ENCODE measurements at places on chromosomes 13 and 19. TPM values are rescaled to one million over a fixed set of nuclear protein-coding genes. Genes with fewer than 3 reads are reported as not detected.

DNA sequence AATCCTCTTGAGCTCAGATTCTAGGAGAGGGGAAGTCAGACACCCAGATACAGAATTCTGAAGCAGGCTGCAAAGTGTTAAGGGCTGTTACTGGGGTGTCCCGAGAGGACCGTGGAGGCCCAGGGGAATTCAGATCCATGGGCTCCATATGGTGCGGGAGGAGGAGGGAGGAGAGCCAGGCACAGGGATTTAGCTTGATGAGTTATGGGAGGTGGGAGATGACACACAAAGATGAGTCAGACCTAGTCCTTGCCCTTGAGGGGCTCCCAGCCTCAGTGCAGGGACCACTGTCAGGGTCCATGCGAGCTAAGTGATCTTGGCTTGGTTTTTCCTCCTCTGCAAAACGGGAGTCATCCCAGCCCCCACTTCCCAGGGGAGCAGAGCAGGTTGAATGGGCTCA, 14.4 kb upstream of the GIPR start:
- DNase-seq, result no peak

Gene VSIG10L
- 0.17 TPM for total RNA-seq

Gene ZNF682
- 5.4 TPM for total RNA-seq

- DNase-seq, result peak; percentile 40
Measured at GRCh38 chr19:13795595-13796300, 505 bp downstream of the ZSWIM4 start.

Gene ZNF681
- 2.8 TPM for total RNA-seq

DNA sequence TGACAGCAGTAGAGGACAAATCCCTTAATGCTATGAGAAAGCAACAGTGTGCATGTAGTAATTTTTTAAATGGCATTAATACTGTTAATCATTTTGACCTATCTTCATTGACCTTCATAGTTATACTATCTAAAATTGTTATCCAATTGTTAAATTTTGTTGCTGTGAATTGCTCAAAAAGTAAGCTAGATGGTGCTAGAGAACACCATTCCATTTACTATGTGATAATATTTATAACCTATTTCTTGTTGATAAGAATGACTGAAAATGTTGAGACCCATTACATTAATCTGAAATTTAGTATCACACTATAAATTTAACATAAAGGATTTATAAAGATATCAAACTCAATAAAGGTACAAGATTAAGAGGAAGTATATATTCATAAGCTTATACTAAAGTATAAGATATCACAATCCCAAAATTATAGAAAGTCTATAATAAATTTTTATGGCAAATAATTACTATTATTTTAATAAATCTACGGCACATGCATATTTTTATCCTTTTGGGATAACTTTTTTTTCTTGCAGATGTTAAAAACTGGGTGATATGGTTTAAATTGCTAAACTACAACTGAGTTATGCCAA, 1573.3 kb downstream of the PCDH9 start:
- DNase-seq, result peak; percentile 55

DNA sequence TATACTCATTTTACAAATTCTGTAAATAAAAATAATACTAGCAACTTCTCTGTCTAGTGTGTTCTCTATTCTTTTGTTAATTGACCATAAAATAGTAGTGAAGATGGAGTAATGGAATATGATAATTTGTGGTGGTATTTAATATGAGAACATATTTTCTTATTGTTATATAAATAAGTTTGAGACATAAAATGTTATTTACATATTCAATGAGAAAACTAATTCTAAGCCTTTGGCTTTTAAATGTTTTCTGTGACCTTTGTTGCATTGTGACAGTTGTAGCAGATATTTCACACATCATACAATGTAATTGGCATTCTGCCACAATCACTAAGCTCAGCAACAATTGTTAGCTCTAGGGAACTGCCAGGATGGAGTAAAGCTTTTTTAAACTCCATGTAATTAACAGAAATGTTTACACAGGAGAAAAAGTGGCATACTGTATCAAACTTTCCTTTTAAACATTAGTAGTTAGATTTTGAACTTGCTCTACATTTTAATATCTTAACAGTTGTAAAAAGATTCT, 562.1 kb upstream of the PCDH9 start:
- no peak for DNase-seq

GRCh38 chr13:112464720-112465119, 88.6 kb downstream of the SPACA7 start:
- no peak for DNase-seq

Gene NTF4
- not detected for total RNA-seq

Gene GPR4
- 3.2 TPM for total RNA-seq

DNA sequence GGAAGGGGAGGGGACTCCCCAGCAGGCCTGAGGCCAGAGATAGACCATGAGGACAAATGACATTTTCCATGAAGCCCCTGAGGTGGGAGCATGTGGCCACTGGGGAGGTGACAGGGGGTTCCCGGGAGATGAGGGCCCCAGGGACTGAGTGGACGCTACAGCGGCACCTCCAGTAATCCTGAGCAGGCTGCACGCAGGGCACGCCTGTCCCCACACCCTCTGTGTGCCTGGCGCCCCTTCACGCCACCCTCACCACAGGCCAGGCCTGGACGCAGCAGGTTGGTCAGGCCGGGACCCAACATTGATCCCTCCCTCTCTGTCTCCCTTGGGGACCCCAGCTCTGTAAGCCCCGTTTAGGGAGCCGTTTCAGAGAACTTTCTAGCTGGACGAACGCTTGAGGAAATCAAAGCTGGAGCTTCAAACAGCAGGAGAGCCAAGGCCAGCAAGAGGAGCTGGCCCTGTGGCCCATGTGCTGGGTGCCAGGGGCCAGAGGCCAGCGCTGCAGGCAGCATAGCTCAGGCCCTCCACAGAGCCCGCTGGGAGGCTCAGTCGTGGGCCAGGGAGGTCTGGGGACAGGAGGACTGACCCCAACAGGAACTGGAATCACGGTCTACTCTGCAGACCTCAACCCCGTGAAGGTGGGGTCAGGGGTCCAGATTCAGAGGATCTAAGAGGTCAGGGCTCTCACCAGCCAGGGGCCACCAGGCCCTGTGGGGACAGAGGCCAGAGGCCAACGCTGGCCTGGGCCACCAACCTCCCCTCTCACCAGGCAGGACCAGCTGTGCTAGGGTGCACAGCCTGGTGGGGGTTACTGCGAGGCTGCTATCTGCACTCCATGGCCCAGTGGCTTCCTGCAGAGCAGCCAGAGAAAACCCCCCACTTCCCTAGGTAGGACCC, 14.6 kb downstream of the LSM4 start:
- DNase-seq, result no peak

- DNase-seq, result peak; percentile 90
Measured at GRCh38 chr19:41225238-41226052, 6.4 kb downstream of the AXL start.

DNA sequence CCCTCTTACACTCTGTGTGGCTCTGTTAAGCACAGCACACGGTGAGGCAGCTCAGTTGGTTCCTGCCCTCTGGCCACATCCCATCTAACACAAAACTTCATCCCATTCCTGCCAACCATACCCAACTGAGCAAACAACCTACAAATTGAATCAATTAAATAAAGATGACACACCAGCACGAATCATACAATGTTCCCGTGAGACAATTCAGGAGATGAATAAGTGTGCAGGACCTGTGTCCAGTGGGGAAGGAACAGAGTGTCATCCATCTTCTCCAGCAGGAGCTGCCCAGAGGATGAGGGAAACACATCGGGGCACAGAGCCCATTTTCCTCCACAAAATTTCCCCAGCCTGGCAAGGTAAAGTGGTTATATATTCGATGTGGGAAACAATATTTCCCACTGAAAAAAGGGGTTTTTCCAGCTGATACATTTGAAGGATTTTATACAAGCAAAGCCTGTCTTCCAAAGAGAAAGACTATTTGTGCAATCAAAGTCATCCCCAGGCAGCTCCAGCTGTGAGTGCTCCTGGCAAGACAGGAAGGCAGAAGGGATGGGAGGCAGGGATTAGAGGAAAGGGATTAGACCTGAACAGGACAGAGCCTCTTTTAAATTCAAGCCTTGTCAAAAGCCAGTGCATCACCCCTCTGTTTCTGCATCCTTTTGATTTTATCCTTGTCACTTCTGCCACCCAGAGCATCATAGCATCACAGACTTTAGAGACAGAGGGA, 240.2 kb downstream of the LHFPL6 start:
- no peak for DNase-seq

Gene PINLYP
- 3.7 TPM for total RNA-seq

- DNase-seq, result no peak
Measured at GRCh38 chr13:36920616-36921185, 663 bp upstream of the SMAD9 start.

GRCh38 chr13:25192936-25193335, 20.8 kb upstream of the AMER2 start:
- DNase-seq, result no peak

DNA sequence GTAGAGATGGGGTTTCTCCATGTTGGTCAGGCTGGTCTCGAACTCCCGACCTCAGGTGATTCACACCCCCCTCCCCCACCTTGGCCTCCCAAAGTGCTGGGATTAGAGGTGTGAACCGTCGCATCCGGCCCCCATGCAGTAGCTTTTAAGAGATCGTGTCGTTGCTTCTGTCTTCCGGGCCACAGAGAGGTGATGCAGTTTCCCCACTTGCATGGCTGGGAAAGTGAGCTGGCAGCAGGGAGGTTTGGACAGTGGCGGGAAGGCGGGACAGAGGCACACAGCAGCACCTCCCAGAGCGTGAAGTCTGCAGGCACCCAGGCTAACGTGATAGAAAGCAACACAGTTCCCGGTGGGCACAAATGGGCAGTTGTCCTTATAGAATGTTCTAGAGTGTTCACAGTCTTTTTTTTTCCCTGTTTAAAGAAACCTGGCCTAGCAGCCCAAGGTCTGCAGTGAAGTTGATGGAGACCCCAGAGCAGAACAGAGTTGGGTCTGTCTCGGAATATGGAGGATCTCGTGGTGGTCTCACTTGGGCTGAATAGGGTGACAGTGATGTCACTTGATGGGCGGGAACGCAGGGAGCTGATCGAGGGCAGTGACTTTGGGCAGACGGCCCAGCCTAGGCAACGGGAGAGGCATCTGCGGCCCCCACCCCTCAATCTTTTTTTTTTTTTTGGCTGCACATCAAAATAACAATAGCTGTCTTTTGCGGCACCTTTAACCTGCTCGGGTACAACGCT, 4.9 kb downstream of the UHRF1 start:
- no peak for DNase-seq

Gene ZSWIM4
- 23.7 TPM for total RNA-seq

DNA sequence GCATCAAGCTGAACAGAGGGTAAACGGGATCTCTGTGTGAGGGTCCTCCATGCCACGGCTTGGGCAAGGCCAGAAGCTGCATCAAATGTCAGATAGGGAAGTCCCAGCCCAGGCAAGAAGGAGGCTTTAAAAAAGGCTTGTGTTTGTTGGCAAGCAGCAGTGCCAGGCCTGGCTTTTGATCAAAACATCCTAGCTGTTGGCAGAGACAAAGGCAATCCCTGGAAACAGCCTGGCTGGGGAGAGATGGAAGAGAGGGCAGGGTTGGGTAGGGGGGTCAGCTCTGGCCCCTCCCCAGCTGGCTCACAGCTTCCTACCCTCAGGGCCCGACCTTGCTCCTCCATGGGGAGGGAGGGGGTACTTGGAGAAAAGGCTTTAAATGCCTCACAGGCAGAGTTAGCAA, 61.8 kb upstream of the KCTD15 start:
- no peak for DNase-seq

- peak; percentile 87 for DNase-seq
Measured at GRCh38 chr19:55418185-55418584, 10.6 kb upstream of the UBE2S start.

Gene PLIN5
- total RNA-seq, result 11.7 TPM

GRCh38 chr19:47035127-47036096, 13.0 kb downstream of the TMEM160 start:
- DNase-seq, result peak; percentile 87

Gene SHC2
- total RNA-seq, result 11.3 TPM

Gene TJP3
- total RNA-seq, result 0.51 TPM

- peak; percentile 68 for DNase-seq
Measured at GRCh38 chr19:32287811-32288227, 57.6 kb upstream of the ZNF507 start.

GRCh38 chr13:99830931-99831330, 140.6 kb downstream of the ZIC5 start:
- no peak for DNase-seq

Gene NANOS2
- not detected for total RNA-seq

DNA sequence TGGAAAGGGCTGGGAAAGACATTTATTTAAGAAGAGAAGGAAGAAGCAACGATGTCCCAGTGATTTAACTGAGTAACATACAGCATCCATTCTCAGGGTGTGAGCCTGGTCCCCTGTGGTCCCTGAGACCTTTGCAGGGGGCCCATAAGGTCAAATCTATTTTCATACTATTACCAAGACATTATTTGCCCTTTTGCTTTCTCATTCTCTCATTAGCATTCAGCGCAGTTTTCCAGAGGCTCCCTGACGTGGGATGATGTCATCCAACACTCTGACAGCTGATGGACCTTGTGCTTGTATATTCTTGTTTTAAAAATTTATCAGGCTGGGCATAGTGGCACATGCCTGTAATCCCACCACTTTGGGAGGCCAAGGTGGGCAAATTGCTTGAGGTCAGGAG, 18.3 kb upstream of the HNRNPUL1 start:
- DNase-seq, result no peak

GRCh38 chr19:54136086-54136863, 1.3 kb upstream of the CNOT3 start:
- DNase-seq, result peak; percentile 45

GRCh38 chr19:41443813-41444455, 978 bp downstream of the ERICH4 start:
- DNase-seq, result no peak

- DNase-seq, result no peak
Measured at GRCh38 chr13:51921790-51922740, 60.3 kb downstream of the CCDC70 start.

Gene ZNF57
- total RNA-seq, result 6.3 TPM

DNA sequence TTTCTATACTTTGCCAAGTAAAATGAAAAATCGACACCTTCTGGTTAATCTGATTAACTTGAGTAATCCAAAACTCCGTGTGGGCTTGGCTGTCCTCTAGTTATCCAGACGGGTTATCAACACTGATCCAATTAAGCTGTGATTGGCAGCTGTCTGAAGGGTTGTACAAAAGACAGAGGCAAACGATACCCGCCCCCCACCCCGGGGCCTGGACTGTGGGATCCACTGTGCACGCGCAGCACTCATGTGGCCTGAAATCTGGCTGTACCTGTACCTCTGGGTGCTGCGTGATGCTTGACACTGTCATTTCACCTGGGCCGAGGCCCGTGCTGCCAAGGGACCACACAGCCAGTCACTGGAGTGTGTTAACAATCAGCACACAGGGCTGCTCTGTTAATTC, 53.5 kb downstream of the COL4A2 start:
- DNase-seq, result no peak

Gene C5AR1
- total RNA-seq, result not detected

All from dermis blood vessel endothelial cell (primary cell).